T-helper 9 cell (primary cell): ENCODE measurements at places on chromosomes 3 and 15.

DNA sequence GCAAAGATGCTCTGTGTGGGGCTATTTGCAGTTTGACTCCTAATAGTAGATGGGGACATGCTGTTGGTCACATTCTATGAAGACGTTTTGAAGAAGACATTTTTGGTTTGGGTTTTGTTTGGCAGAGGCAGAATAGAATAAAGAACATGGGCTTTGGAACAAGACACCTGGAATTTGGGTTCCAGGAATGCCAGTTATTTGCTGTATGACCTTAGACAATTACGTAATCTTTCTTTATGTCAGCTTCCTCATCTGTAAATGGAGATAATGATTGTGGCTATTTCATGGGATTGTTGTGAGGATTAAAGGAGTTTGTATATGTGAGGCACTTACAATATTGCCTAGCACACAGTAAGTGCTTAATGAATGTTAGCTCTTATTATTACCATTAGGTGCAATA lies 91.6 kb downstream of the MESD start:
- no peak for DNase-seq

DNA sequence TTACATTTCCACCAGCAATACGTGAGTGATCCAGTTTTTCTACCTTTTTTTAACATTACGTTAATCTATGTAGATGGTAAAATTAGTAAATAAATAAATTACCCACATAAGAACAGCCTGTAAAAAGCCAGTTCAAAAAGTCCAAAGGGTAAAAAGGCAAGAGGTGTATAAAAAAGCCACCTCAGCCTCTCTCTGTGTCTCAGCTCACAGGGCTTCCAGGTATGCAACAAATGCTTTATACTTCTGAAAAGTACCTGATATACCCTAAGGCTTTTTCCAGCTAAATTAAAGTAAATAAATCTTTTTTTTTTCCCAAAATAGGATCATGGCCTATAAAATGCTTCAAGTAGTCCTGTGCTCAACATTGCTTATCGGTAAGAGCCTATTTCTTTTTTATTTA lies at the start of gene C3orf85:
Gene C3orf85, plus strand, starts transcription at position 197 of the 400 bp plus-strand sequence. Its CDS starts 129 bp downstream, at position 326.
- no peak for DNase-seq

DNA sequence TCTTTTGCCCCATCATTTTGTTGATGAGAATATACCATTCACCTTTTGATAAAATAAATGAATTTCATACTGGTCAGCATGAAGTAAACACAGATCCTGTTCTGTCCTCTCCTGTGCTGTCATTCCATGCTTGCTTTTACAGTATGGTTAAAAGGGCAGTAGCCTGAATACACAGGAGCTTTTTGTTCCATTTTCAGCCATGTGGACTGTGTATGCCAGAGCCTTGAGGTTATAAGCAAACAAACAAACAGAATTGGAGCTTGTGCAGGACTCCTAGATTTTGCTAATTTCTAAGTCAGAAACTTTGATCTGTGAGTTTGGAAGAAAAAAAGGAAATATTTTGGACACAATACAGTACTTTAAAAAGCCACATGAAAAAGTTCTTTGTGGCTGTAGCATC lies 91.9 kb downstream of the LRRC28 start:
- no peak for DNase-seq

DNA sequence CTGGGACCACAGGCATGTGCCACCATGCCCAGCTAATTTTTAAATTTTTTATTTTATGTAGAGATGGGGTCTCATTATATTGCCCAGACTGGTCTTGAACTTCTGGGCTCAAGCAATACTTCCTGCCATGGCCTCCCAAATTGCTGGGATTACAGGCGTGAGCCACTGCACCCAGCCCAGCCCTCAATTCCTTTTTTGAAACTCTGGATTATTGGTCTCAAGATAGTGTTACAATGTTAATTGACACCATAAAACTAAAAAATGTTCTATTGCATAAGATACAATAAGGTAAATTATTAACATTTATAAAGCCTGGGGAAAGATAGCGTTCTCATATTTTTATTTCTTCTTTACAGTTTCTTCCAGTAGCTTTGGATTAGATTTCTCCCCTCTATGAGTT lies 3.9 kb upstream of the NFKBIZ start:
- DNase-seq: no peak
